Bone marrow (tissue), 2 donors: ENCODE measurements at places on chromosomes 7 and 10.

GRCh38 chr10:49321021-49321420 is 22.1 kb downstream of the C10orf71 start:
- DNase-seq = no peak

GRCh38 chr7:117086788-117087187 is 133.5 kb downstream of the ST7 start:
- DNase-seq = no peak

DNA sequence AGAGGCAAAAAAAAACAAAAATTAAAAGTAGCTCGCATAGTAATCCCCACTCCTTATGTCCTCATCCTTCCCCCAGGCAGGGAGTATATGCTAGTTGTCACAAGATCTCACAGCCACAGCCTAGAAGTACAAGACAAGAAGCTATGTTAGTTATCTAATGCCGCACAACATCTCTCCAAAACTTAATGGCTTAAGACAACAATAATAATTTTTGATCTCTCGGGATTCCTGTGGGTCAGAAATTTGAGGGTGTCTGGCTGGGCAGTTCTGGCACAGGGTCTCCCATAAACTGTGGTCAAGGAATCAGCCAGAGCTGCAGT is 39.7 kb downstream of the CPVL start:
- DNase-seq = no peak

- DNase-seq = no peak
These were observed 19.2 kb downstream of the ZNF775 start for GRCh38 chr7:150398108-150398964.

GRCh38 chr7:22351329-22351692 is 5.6 kb downstream of the RAPGEF5 start:
- DNase-seq = no peak

GRCh38 chr10:36068542-36068941 is 426.4 kb upstream of the FZD8 start:
- DNase-seq = no peak

- DNase-seq = no peak
These were observed 34.6 kb downstream of the ANKRD7 start for GRCh38 chr7:118259115-118259514.

- DNase-seq = no peak
These were observed 103.6 kb downstream of the ITGB1 start for GRCh38 chr10:32854435-32854834.

GRCh38 chr10:119333146-119333792 is 125.9 kb downstream of the GRK5 start:
- DNase-seq = peak; percentile 65

- DNase-seq = no peak
These were observed 5.5 kb upstream of the CACUL1 start for GRCh38 chr10:118760265-118760664.

GRCh38 chr7:50761713-50762112 is 21.0 kb downstream of the GRB10 start:
- DNase-seq = no peak

DNA sequence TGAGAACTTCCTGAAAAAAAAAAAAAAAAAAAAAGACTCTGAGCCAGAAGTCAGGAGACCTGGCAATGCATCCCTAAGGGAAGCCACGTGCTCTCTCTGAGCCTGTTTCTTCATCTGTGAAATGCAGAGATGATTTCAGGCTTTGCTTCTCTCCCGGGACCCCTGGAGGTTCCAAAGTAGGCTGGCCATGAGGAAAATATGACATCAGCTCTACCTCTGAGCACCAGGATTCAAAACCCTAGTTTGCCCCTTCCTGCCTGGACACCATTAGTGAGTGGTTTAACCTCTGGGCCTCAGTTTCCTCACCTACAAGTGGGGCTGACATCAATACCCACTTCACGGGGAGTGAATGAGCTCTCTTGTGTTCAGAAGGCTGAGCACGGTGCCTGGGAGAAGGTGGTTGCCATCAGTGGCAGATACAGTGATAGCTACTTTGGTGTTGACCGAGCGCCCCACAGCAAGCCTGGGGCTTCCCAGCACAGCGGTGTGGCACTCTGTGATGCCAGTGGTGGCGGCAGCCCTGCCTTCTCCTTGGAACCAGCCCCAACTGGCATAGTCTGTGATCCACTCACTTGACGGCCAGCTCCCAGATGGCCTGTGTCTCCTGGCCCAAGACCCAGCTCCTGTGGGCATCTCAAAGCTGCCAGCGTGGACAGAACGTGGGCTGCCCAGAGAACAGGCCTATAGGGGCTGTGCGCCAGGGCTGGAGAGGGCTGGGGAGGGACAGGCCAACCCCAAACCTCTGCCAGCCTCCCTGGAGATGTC is 153.1 kb upstream of the UNC5B start:
- no peak for DNase-seq

DNA sequence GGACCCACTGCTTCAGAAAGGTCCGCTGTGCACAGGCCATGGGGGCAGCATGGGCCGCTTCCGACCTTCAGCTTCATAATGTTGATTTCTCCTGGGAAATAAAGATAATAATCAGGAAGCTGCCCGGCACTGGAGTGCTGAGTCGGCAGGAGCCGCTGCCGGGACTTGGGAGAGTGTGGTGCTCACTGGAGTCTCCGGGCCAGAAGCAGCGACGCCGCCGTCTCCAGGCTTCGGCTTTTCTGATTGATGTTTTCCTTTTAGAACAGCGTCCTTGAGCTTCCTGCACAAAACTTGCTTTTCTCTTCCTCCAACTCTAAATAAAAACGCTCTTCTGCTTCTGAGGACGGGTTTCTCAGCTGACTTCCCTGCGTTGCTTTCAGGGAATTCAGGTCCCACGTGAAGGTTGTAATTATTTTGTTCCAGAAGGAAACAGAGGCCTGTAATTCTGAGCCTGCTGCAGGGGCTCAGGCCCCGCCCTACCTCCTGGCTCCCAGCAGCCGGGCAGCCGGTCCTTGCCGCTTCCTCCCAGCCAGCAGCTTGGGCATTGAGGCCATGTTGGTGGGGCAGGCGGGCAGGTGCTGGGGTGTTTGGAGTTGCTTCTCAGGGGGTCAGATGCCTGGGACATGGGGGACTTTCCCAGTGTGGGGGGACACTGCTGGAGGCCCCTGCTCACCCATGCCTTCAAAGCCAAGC is 14.7 kb downstream of the PWWP2B start:
- no peak for DNase-seq
